Activated CD4-positive, CD25-positive, alpha-beta regulatory T cell treated with anti-CD3 and anti-CD28 coated beads, Interleukin-2, amount 50 U/mL, for 24 hours (primary cell): ENCODE measurements at places on chromosomes 2 and 18.

DNA sequence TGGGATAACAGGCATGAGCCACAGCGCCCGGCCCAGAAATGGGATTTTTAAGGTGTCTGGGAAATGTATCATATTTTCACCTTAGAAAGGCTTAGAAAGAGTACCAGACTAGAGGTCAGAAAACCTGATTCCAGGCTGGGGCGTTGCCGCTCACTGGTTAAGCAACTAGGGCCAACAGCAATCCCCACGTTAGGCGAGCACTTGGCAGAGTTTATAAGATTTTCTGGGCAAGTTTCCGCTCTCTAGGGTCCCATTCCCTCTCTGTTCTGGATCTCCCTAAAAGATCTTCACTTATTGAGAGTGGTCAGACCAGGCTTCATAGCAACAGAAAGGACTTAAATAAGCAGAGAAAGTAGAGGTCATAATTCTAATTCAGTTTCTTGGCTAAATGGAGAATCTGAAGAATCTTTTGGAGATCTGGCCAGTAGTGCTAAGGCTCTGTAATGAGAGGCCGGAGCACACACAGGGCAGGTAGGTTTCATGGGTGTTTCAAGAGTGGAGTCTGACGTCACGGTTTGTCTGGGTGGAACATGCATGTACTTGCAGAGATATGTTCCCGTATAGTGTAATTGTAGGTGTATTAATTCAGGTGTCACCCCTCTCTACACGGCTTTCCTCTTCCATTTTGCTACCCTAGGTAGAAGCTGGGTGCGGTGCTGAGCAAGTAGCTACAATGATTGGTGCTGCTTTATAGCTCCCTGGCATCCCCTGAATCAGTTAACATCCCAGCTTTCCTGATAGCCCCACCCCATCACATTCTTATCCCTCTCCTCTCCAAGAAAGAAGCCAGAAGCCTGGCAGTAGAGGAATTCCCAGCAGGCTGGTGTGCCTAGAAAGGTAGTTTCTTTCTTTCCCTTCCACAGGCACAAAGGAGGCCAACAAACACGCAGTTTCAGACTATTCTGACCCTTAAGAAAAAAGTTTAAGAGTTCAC is 4.4 kb upstream of the SMAD7 start:
- no peak for ATAC-seq

DNA sequence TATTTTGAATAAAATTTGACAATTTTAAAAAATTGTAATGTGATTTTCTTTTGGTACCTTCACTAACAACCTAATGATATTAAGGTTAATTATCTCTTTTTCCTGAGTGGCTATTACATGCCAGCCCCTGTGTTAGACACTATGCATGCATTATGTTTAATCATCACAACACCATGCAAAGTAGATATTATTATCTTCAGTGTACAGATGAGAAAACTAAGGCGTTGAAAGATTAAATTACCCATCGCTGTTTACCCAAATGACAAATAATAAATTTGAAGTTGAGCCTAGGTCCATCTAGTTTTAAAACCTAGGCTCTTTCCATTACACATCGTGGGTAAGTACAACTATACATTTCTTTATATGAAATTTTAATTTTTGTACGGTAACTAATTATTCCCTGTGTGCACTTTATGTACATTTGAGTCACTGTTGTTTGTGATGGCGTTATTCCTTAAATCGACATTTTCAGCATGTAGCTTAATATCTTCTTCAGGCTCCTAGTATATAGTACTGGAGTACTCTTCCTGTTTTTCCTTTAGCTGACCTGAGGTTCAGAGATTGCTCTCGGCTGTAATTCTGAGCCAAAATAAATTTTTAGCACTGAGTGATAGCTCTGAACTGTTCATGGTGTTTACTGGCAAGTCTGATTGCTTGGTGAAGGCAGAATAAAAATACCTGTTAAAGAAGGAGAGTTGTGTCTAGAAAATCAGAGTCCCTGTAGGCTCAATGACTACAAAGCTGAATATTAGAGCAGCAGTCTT is 13.9 kb upstream of the MBD2 start:
- ATAC-seq: no peak

DNA sequence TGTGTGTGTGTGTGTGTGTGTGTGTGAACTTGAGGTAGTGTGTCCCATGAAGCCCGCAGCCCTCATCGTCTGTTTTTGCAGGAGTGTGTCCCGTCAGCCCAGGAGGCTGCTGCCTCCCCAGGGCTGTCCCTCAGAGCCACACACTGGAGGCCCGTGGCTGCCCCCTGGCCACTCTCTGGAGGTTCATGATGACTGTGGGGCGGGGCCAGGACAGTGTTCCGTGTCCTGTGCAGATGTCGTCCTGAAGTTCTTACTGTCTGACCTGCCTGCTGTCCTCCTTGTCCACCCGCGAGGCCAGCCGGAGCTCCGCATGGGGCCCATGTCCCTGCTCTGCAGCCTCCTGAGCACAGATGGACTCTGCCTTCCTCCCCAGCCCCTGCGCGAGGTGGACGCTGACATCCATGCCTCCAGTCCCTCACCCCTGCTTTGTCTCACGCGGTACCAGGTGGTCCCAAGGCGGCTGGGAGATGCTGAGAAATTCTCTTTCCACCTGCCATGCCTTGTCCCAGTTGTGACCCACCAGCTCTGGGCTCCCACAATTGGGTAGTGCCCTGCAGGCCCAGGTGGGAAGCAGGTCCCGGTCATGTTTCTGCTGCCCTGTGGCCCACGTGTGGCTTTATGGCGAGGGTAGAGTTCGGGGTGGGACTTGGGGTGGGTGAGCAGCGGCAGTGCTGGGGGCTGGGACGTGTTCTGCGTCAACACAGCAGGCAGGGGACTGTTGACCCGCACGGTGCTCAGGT is 92.8 kb downstream of the NFATC1 start:
- no peak for ATAC-seq

DNA sequence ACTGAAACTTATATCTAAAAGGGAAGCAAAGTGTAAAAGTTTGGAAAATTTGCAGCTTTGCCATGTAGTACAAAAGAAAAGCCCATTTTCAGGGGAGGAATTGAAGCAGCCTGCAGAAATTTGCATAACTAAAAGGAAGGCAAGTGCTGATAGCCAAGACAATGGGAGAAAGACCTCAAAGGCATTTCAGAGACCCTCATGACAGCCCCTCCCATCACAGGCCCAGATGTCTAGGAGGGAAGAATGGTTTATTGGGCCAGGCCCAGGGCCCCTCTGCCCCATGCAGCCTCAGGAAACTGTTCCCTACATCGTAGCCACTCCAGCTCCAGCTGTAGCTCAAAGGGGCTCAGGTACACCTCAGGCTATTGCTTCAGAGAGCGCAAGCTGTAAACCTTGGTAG is 14.4 kb upstream of the WDR75 start:
- no peak for ATAC-seq

- no peak for ATAC-seq
Measured at GRCh38 chr2:35298493-35298892, 1057.1 kb upstream of the CRIM1 start.

- no peak for ATAC-seq
Measured at GRCh38 chr18:59661891-59662701, 35.1 kb downstream of the CCBE1 start.

DNA sequence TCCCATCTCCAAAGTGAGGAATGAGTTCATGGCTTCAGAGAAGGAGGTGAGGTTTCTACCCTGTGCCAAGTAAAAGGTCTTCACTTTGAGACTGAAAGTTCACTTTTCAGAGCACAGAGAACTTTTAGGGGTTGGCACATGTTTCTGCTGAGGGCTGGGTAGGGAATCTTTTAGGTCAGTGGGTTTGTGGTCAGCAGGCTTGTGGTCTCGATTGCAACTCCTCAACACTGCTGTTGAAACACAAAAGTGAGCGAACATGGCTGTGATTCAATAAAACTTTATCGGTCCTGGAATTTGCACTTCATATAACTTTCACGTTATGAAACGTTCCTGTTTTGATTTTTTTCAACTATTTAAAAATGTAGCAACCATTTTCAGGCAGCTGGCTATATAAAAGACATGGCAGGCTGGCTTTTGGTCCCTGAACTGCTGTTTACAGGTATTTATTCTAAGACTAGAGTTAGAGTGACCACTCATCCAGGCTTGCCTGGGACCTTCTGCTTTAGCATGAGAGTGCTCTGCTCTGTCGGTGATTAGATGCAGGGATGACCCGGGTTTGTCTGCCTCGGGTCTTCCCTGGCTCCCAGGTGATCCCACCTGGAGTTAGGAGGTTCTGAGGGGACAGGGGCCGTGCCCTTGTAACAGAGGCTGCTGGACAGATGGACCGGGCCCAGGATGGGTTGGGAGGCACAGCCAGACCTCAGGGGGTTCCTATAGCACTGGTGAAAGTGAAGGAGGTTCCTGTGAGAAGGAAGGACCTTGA is 62.7 kb upstream of the TAF1B start:
- ATAC-seq: no peak
